ENCODE measurements at places on chromosomes 7 and 10.

- peak; percentile 62 for DNase-seq
Measured at GRCh38 chr10:23994459-23995046, 214.4 kb upstream of the KIAA1217 start.

GRCh38 chr10:50224330-50224952 lies 26.9 kb downstream of the ASAH2 start:
- DNase-seq, result no peak

GRCh38 chr10:132360766-132361447 lies 28.9 kb downstream of the LRRC27 start:
- no peak for DNase-seq

DNA sequence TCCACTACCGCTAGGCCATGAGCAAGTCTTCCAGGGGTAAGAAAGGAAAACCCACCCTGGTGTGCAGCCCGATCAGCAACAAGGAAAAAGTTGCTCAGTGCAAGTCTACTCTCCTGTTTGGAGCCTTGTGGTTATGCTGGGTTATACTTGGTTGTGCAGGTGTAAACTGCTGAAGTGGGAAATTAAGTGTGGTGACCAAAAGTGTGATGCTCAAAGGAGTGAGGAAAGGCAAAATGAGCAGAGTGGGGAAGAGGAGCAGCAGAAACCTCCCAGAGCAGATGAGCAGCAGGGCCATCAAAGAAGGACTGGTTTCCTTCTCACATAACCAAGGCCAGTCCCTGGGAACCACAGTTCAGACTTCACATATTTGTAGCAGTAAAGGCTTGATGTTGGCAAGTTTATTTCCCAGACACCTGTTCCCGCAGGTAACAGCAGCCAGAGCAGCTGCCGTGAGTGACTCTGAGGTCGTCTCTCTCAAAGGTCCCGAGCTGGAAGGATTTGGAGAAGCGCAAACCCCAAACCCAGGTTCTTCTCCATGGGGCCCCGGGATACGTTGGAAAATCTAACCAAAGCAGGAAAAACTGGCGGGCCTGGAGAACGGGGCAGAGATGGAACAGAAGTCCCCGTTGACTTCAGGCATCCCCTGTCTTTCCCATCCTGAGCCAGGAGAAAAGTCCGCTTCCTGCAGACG lies 607 bp upstream of the SMO start:
- DNase-seq, result no peak

DNA sequence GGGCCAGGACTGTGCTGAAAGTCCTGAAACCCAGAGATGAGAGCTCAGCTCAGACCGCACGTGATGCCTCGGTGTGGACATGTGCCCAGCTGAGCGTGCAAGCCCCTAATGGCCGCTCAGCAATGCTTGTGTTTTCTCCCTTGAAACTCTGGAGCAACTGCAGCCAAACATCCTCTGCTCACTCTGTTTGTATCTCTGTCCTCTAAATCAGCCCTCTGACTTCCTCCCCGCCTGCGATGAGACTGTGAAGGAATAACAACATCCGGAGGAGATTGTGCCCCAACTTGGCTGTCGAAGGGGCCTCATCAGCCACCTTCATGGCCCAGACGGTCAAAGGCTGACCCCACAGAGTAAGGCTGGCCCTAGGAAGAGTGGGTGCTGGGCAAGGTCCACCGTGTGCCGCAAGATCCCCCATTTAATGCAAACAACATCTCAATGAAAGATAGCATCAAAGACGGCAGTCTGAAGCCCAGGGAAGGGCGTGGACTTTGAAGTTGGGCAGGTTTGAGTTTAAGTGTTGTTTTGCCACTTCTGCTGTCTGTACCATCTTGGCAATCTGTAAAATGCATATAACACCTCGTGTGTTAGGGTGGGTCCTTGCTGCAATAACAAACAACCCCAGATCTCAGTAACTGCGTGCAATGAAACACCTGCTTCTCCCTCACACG lies 39.9 kb downstream of the CALML3 start:
- DNase-seq, result no peak

- DNase-seq, result no peak
Measured at GRCh38 chr7:48781752-48782151, 142.6 kb upstream of the CDC14C start.

GRCh38 chr10:125037145-125037877 lies 95.4 kb downstream of the ZRANB1 start:
- no peak for DNase-seq

DNA sequence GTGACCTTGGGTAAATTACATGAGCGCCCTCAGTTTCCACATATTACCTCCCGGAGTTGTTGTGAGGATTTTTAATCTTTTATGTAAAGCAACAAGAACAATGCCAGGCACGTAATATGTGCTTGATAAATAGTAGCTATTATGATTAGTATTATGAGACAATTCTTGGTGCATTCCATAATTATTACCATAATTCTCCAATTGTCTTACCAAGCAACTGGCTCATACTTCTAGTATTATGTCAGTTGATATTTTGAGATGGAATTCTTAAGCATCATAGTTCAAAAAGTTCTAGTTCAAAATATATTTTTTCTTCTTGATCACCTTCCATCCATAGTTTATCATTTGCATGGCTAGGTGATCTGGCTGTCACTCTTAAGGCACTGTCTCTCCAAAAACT lies 259.0 kb downstream of the BBS9 start:
- DNase-seq, result no peak

DNA sequence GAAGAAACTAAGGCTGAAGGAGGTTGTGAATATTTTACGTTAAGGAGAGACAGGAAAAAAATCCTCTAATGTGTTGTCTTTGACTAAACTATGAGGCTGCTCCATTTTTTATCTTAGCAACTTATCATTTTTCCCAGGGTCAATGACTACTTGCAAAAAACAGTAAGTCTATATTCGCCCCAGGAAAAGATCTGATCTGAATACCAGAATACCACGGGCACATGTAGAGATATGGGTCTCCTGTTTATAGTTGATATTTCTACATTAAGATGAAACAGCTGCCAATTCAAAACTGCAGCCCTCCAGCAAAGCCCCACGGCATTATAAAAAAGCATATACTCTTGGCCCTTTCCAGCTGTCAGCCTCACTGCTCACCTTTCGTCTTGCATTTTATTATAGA lies 358.4 kb downstream of the SH2D4B start:
- DNase-seq, result no peak

- no peak for DNase-seq
Measured at GRCh38 chr10:14707481-14707880, 67.2 kb downstream of the FAM107B start.

GRCh38 chr7:17421941-17422340 lies 123.5 kb downstream of the AHR start:
- no peak for DNase-seq

DNA sequence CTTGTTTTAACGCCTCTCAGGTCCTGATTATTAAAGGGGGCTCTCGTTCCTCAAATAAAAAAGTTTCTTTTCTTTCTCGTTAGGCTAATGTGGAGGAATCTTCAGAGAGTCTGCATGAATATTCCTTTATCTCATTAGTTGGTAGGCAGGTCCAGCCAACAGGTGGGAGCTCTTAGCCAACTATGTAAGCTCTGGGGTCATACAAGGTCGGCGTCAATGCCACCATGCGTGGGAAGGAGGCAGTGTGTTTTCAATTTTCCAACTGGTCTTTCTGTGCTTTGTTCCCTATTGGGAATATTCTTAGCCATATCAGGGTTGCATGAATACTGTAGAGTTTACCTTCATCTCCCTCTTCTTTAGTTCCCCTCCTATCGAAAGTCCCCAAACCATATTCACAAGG lies 118.5 kb upstream of the SVIL start:
- no peak for DNase-seq

DNA sequence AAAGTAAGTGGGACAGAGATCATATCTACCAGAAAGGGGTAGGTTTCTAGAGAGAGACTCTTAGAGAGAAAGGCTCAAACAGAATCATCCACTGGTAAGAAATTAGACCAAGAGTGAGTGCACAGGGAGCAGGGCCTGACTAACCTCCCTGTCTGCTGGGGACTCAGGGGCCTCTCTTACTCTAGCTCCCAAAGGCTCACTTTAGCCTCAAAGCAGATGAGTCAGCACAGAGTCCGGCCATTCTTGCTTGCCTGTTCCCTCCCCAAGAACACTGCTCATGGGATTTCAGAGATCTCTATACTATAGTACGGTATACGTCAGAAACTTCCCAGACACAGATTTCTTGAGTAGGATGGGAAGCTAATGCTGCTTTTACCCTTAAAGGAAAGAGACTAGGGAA lies 32.7 kb downstream of the RBM28 start:
- DNase-seq, result no peak

DNA sequence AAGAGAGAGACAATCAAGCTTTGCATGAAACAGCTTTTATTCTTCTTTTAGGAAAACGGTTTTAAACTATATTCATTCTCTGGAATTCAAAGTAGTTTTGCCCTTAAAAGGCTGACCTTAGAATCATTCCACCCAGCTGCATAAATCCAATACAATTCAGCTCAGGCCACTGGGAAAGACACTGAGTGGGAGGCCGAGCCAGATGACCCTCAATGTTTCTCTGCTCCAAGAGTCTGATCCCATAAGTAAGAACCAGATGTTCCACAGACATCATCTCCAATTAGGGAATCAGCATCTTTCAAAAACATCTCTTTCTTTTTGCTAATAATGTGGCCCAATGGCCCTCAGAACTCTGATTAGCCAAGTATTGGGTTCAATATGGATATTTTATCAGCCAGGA lies 26.1 kb downstream of the CREB3L2 start:
- DNase-seq, result peak; percentile 58

DNA sequence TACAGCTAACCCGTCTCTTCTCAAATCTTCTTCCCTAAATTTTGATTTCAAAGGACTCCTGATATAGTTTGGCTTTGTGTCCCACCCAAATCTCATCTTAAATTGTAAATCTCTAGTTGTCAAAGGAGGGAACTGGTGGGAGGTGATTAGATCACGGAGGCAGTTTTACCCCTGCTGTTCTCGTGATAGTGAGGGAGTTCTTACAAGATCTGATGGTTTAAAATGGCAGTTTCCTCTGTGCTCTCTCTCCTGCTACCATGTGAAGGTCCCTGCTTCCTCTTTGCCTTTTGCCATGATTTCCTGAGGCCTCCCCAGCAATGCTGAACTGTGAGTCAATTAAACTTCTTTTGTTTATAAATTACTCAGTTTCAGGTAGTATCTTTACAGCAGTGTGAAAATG lies 269.3 kb downstream of the POLR1F start:
- DNase-seq, result no peak

DNA sequence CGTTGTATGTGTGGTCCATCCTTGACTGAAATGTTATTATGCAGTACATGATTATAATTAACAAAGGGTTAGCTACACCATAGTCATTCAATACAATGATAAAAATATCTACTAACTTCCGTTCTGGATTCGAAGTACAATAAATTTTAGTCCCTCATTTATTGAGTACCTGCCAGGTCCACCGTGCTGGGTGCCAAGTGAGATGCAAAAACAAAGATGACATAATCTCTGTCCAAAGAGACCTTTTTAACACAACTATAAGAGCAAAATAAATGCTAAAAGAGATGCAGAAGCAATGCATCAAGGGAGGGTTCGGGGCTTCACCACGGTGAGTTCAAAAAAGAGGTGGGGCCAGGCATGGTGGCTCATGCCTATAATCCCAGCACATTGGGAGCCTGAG lies 33.1 kb downstream of the LAMB1 start:
- no peak for DNase-seq

GRCh38 chr7:133268355-133268754 lies 15.5 kb downstream of the EXOC4 start:
- no peak for DNase-seq

GRCh38 chr7:64463636-64464375 lies 99.1 kb downstream of the ZNF680 start:
- peak; percentile 84 for DNase-seq

DNA sequence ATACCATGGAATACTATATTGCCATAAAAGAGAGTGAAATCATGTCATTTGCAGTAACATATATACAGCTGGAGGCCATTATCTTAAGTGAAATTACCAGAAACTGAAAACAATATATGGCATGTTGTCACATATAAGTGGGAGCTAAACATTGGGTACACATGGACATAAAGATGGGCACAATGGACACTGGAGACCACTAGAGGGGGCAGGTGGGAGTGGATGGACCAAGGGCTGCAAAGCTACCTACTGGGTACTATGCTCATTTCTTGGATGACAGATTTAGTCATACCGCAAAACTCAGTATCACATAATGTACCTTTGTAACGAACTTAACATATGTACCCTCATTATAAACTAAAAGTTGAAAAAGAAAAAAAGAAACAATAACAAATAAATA lies 1167.6 kb downstream of the NXPH1 start:
- no peak for DNase-seq

GRCh38 chr10:10644676-10645385 lies 372.8 kb upstream of the CELF2 start:
- no peak for DNase-seq

DNA sequence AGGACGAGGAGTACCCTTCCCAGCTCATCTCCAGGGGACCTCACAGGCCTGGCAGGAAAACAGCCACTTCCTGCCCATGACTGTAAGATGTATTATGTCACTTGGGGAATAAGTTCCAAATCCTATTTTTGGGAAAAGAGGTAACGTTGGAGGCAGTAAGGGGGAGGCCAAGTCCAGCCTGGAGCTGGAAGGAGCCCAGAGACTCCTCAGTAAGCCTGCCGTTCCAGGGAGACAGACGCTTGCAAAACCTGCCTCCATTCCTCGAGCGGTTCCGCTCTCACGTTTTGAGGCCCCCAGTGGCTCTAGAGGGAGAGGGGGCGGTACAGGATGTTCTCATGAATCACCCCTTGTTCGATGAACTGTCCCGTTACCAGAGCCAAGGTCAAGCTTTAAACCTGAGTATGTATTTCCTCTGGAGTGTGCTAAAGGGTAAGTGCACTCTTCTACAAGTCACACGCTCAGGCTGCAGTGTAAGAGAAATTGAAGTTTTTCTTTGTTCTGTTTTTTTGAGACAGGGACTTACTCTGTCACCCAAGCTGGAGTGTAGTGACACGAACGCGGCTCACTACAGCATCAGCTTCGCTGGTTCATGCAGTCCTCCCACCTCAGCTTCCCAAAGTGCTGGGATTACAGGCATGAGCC lies 45.5 kb upstream of the CYTH3 start:
- peak; percentile 79 for DNase-seq

- peak; percentile 88 for DNase-seq
Measured at GRCh38 chr7:107044347-107045194, at the start of gene PRKAR2B. Gene PRKAR2B, plus strand, starts transcription at chr7:107044705. Its CDS starts 203 bp downstream, at chr7:107044908.
